ENCODE measurements at places on chromosomes 7 and 10. TPM values are rescaled to one million over a fixed set of nuclear protein-coding genes. Genes with fewer than 3 reads are reported as not detected.

DNA sequence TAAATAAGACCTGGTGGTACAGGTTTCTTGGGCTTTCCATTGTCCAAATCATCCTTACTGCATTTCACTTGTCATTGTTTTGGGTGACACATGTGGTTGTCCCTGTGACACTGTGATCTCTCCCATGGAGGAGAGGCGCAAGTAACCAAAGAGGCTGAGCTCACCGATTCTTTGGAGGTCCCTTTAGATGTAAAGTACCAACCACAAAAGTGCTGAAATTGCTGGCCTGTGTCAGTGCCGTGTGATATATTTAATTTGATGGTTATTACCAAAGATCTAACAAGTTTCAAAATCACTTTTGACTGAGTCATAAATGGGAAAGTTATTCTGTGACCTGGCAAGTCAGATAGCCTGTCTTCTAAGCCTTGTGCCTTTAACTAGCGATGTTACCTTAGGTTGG lies 19.4 kb downstream of the MCM10 start:
- no peak for DNase-seq

- DNase-seq = no peak
These were observed 2.7 kb upstream of the PRXL2A start for GRCh38 chr10:80405626-80406025.

- no peak for DNase-seq
These were observed 574.4 kb downstream of the PTPRN2 start for GRCh38 chr7:158013085-158013668.

GRCh38 chr10:71659111-71659634 lies 60.4 kb downstream of the C10orf105 start:
- DNase-seq = no peak

The ASB4 gene
- total RNA-seq = 7.8 TPM
